OCI-LY7 (cell line): ENCODE measurements at places on chromosomes 16 and 17. TPM values are rescaled to one million over a fixed set of nuclear protein-coding genes. Genes with fewer than 3 reads are reported as not detected.

DNA sequence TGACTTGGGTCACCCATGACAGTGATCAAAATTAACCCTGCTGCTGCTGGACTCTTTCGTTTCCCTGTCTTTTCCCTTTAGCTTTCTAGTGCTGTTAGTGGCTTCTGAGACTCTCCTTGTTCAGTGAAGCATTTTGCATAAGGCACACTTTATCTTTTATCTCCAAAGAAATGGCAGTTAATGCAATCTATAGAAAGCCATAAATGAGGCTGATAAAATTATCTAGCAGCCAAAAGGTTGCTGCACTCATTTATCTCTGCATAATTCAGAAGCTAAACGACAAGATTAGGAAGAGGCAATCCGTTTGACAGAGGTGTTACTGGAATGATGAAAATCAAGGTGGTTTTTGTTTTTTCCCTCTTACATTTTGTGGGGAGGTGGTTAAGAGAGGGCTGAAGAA lies 1109.5 kb upstream of the EEF2KMT start:
- no peak for DNase-seq

- no peak for DNase-seq
Observed at GRCh38 chr16:51876934-51877333, 670.0 kb downstream of the TOX3 start.

DNA sequence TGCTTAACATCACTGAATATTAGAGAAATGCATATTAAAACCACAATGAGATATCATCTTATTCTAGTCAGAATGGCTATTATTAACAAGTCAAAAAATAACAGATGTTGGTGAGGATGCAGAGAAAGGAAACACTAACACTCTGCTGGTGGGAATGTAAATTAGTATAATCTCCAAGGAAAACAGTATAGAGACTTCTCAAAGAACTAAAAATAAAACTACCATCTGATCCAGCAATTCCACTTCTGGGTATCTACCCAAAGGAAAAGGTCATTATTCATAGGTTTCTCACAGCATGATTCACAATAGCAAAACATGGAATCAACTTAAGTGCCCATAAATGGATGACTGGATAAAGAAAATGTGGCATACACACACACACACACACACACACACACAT lies 166.4 kb downstream of the CEP112 start:
- no peak for DNase-seq

DNA sequence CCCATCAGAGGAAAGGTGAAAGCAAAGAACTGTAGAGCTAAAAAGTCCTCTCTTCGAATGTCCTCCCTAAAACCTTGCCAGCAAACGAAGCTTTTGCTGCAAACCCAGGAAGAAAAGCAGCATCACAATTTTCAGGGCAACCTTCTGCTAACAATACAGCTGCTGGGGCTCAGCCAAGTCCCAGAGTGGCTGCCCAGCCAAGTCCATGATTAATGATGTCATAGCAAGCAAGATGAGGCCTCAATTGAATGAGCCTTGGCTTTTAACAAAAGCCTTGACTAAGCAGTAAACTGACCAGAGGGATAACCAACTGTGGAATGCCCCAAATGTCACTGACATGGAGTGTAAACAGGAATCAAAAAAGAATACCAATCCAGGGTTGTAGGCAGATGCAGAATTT lies 342.7 kb downstream of the PMP22 start:
- no peak for DNase-seq

GRCh38 chr16:87100306-87101058 lies 216.7 kb downstream of the C16orf95 start:
- no peak for DNase-seq

- DNase-seq: no peak
Observed at GRCh38 chr17:73983621-73984400, 219.7 kb upstream of the RPL38 start.

DNA sequence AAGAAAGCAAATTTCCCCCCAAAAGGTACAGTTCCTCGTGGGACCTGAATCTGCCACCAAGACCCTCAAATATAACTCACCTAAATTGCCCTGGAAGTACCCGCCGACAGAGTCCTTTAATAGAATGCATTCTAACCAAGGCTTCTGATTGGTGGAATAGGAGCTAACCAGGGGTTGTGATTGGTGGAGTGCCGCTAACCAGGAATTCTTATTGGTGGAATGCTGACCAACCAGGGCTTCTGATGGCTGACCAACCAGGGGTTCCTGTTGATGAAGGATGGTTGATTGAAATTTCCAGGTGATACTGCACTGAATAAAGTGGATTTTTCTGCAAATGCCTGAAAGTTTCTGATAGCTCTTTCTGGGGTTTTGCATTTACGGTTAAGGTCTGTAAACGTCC lies 6.5 kb downstream of the TFAP4 start:
- DNase-seq: peak; percentile 49

GRCh38 chr17:69501591-69502468 lies 87.3 kb downstream of the MAP2K6 start:
- DNase-seq: peak; percentile 61

DNA sequence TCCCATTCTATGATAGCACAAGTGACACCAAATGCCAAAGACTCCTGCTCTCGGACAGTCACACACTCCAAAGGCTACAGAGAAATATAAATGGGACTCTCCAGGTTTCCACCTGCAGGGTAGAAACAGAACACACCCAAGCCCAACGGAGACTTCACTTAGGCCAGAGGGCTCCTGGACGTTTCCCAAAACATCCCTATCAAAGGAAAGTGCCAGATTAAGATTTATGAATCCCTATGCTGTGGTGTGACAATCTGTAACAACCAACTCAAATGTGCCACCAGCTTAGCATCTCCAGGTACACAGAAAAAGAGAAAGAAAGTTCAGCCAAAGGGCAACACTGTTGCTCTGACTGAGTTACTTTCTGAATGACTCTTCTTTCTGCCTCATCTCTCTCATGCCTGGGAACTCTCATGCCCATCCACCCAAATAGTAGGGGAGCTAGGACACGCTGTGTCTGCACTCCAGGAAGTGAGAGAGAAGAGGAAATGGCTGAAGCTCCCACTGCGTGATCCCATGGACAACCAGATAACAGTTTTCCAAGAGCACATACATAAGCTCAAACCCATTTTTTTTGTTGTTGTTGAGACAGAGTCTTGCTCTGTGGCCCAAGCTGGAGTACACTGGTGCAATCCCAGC lies 49.7 kb downstream of the SMG6 start:
- DNase-seq: no peak

GRCh38 chr17:12422651-12423050 lies 243.0 kb upstream of the MYOCD start:
- no peak for DNase-seq

GRCh38 chr16:82715833-82716232 lies 89.1 kb downstream of the CDH13 start:
- no peak for DNase-seq

DNA sequence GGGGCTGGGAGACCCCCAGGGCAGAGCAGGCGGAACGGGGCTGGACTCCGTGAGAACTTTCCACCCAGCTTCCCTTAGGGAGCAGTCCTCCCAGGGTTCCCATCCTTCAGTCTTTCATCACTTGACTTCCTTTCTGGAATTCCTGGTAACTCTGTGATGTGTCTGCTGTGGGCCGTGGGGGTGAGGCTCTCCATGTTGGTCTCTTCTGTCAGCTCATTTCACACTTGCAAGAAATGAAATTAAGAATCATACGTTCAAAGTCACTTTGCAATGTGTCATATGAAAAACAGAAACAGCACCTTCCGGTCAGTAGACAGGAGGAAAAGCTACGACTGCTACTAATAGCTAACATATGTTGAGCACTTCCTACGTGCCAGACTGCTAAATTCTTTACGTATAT lies 5.4 kb upstream of the BBS2 start:
- DNase-seq: no peak

- DNase-seq: peak; percentile 34
Observed at GRCh38 chr17:7703584-7704479, 1.2 kb upstream of the EFNB3 start.

The KRTAP4-9 gene
- total RNA-seq: not detected in 2 replicates

The BTBD17 gene
- total RNA-seq: not detected in 2 replicates

The KRTAP1-4 gene
- total RNA-seq: not detected in 2 replicates

The FAM20A gene
- not detected in 2 replicates for total RNA-seq

The FBXL16 gene
- 0.42 and 0.52 TPM in 2 replicates for total RNA-seq
